Osteocyte (in vitro differentiated cells): ENCODE measurements at places on chromosomes 13 and 19. TPM values are rescaled to one million over a fixed set of nuclear protein-coding genes. Genes with fewer than 3 reads are reported as not detected.

Gene INTS6
- total RNA-seq, result 36.4 and 39.4 TPM in 2 replicates

Gene SHANK1
- 0.29 and 0.40 TPM in 2 replicates for total RNA-seq

Gene KASH5
- not detected in 2 replicates for total RNA-seq

Gene ZNF730
- 2.3 and 2.4 TPM in 2 replicates for total RNA-seq

Gene CNFN
- not detected in 2 replicates for total RNA-seq

- H3K27me3 ChIP-seq, result no peaks in the 10 kb centered on the region
- H3K4me1 ChIP-seq, result peaks cover 9% of the 10 kb centered on the region
- H3K4me3 ChIP-seq, result no peak overlapping the region
Measured at GRCh38 chr19:827314-827709, 325 bp upstream of the AZU1 start.

GRCh38 chr13:32113532-32113931 lies 82.0 kb downstream of the FRY start:
- no peak for DNase-seq
- H3K4me3 ChIP-seq, result no peak overlapping the region
- H3K27ac ChIP-seq, result no peak overlapping the region
- H3K27me3 ChIP-seq, result peaks cover 15% of the 10 kb centered on the region

DNA sequence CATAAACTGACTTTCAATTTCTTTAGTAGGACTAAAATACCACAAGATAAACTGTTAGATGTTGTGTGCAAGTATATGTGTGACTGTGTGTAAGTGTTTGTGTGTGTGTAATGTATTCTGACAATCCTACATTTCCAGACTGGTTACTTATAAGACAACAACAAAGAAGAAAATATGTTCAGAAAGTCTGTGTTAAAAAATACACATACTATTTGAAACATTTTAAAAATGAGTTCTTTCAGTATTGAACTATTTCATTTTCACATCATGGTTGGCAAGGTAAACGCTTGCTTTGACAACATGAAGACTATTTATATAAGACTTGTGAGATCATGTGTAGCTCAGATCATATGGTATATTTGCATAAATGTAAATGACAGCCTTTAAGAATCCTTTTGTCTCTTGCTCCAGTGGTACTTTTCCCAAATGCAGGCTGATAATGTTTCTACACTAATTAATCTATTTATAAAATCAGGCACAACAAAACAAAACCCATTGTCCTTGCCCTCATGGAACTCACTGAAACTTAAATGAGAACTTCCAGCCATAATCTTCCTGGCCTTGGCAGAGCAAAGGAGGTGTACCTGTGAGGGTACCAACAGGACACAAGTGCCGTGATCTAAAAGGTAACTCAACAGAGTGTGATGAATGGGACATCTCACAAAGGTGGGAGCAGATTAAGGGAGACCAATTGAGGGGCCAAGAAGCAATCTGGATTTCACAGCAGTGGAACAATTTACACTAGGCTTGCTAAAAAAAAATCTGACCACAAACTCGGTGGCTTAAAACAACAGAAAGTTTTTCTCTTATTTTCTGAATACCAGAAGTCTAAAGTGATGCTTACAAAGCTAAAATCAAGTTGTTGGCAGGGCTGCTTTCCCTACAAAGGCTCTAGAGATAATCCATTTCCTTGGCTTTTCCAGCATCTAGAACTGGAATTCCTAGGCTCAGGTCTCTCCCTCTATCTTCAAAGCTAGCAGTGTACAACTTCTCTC lies 349.0 kb downstream of the TBC1D4 start:
- no peak overlapping the region for H3K4me3 ChIP-seq
- H3K27me3 ChIP-seq, result no peaks in the 10 kb centered on the region
- no peak overlapping the region for H3K27ac ChIP-seq
- H3K36me3 ChIP-seq, result peaks cover under 1% of the 10 kb centered on the region
